Activated T-helper 17 cell treated with anti-CD3 and anti-CD28 coated beads, Interleukin-2, amount 50 U/mL, for 72 hours (primary cell): ENCODE measurements at places on chromosomes 5 and 9. TPM values are rescaled to one million over a fixed set of nuclear protein-coding genes. Genes with fewer than 3 reads are reported as not detected.
A peak's percentile ranks its signal among the peaks of the same experiment; 100 is the strongest.

DNA sequence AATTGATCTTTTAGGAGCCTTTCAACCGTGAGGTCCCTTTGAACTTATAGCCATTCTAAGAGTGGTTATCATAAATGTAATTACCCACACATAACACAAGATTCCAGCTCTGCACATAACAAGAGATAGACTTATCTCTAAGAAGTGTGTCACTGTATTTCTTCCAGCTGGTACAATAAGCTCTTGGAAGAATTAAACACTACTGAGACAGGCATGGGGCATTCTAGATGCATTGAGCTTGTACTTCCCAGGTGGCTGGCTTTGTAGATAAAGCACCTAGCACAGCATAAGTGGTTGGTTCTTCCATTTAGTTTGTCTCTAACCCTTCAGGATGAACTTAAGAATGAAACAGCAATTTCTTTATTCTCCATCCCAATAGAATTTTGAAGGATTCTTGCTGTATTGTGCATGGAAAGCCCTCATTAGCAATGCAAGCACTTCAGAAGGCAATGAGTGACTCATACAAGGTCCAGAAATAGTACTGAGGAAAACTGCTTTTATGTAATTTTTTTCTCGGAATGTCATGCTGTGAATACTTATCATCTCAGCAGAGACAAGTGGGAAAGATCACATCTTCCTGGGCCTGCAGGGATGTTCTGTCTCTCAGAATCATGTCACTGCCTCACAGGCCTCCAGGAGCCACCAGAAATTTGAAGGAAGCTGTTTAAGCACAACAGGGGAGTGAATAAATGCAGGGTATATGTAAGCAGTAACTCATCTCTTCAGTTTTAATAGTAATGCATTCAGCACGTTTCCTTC lies 91.1 kb upstream of the CD180 start:
- ATAC-seq, result no peak

DNA sequence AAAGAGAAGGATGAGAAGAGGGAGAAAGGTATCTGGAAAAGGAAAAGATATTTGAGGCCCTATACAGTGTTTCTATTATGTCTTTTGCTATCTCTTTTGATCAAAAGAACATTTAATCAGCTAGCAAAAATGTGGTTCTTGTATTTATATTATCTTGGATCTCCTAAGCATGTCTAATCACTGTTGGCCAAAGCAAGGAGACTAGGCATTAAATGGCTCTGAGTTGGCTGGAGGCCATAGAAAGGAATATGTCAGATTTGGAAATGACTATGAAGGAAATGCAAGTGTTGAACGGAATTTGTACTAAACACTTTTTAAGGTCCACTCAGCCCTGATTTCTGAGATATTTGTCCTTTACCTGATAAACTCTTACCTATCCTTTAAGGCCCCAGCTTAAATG lies 22.4 kb upstream of the THG1L start:
- ATAC-seq, result no peak

DNA sequence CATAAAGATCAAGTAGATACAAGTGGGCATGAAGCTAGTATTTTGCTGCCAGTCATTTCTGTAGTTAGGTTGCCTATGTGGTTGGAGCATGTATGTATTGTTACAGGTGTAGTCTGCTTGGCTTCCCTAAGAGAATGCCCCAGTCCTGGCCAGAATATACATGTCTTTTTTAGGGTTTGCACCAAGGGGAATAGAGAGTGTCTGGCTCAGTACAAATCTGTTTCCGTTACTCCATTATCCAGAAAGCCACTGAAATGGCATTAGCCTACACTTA lies 23.2 kb downstream of the TGFBR1 start:
- peak; percentile 78 for ATAC-seq

DNA sequence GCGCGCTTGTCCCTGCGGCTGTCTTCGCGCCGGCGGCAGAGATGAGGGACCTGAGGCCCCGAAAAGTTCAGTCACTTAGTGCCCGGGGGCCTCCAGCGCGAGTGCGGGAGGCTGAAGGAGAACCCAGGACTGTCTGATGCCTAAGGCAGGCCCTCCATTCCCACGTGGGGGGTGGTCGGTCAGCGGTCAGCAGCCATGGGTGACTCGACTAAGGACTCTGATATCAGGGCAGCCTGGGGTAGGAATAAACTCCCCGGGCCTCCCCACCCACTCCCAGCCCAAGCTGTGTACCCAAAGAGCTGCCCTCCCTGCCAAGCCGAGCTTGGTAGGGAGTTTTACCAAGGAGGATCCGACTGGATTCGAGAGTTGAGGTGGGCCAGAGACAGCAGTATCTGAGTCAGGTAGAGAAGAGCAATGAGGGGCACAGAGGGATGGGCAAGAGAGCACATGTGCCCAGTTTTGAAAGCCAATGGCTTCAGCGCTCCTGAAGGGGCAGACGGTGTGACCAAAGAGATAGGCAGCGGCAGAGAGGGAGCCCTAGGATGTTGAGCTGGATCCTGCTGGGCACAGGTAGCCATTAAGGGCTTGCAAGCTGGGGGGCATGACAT lies 787 bp downstream of the FGFR4 start:
- no peak for ATAC-seq

DNA sequence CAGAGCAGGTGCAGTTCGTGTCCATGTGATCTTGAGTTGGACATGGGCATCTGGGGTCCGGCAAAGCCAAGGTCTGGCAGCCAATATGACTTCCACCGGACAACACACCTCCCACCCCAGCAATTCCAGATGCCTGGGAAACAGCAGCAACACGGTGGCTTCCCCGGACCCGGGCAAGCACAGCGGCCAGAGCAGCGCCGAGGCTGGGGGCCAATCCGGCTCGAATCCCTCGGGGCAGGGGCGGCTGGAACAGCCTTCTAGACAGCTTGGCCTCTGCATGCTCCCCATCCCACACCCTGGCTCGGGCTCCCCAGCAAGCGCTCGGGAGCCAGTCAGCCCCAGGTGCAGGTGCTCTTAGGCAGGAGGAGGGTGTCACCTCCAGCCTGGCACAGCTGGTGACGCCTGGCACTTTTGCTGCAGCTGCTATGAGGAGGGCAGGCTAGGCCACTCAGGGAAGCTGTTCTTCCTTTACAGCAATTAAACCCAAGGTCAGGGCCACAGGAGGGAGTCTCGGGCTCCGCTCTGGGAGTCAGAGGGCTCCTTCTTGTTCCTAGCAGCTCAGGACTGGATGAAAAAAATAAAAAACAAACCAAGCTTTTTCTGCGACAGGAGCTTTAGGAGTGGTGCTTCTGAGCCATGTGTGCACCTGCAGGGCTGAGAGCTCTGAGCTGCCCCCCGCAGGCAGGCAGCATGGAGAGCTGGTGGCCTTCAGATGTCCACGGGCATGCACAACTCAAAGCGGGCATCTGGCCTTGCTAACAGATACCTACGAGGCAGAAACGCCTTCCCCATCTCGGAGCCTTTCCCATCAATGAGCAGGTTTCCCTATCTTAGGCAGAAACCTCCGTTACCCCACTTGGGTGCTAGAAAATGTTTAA lies 28.2 kb downstream of the DBH start:
- no peak for ATAC-seq

DNA sequence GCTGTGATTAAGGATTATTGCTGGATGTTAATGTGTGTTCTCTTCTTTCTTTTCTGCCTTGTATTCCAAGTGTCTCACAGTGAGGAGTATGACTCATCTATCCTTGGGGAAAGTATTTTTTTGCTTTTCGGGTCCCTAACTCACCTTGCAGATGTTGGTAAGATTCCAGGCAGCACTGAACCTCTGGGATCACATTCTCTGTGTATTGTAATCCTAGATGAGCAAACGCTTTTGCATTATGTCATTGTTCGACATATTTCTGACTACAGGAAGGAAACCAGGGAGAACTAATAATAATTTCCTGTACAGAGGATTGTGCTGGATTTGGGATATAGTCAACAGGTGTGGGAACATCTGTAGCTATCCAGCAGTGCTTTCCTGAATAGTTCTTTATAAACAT lies 246.1 kb upstream of the TUT7 start:
- no peak for ATAC-seq

GRCh38 chr5:91151947-91152346 lies 231.2 kb downstream of the ARRDC3 start:
- ATAC-seq, result no peak

- peak; percentile 67 for ATAC-seq
These were observed 71.2 kb downstream of the RAPGEF1 start for GRCh38 chr9:131668439-131669268.

PLCXD3 gene
- total RNA-seq, result not detected

DNA sequence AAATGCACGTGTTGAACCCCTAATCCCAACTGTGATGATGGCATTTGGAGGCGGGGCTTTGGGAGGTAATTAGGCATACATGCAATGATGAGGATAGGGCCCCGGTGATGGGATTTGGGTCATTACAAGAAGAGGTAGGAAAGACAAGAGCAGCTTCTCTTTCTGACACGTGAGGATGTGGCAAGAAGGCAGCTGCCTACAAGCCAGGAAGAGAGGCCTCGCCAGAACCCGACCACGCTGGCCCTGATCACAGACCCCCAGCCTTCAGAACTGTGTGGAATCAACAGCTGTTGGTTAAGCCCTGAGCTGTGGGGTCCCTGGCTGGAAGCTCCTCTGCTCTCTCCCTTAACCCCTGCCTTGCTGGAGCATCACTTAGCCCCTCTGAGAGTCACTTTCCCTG lies 57.5 kb downstream of the COL23A1 start:
- ATAC-seq, result no peak

DNA sequence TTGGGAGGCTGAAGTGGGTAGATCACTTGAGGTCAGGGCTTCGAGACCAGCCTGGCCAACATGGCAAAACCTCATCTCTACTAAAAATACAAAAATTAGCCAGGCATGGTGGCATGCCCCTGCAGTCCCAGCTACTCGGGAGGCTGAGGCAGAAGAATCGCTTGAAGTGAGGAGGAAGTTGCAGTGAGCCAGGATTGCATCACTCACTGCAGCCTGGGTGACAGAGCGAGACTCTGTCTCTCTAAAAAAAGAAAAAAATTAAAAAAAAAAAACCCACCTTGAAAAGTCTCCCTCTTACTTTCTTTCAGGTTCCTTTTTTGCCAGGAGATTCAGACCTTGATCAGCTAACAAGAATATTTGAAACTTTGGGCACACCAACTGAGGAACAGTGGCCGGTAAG lies 34.2 kb downstream of the CDK7 start:
- no peak for ATAC-seq

GRCh38 chr5:31731710-31732301 lies 92.9 kb downstream of the PDZD2 start:
- ATAC-seq, result peak; percentile 45

DNA sequence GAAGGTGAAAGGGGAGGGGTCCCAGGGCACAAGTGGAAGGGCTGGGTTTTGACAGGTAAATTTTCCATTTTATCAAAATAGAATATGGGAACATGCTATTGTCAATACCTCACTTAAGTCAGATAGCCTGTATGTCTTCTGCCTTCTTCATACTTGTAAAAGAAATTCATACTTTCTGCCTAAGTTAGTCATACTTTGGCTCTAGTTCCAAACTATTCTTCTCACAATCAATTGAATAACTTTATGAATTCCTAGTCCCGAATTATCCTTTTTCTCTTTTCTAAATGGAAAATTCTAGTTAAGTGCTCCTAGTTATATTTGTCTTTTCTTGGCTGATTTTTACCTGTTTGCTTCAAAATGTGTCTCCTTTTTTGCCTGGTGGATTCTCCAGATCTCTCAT lies 271.4 kb downstream of the CSNK1G3 start:
- ATAC-seq, result no peak

OBP2B gene
- not detected for total RNA-seq

DNA sequence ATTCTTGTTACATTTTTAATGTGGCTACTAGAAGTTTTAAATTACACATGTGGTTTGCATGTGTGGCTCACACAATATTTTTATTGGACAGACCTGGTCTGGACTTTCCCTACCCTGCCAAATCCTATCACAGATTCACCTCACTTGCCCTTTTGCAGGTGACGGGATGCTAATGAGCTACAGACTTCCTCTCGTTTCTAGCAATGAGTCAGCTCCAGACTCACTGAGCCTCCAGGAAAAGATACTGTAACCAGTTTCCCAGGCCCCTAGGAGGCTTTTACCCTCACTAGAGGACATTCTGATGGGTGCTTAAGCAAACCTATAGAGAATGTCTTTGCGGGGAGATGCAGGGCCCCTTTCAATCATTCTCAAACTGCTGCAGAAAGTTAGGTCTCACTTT lies 135.4 kb downstream of the WDR41 start:
- peak; percentile 96 for ATAC-seq

GRAMD2B gene
- 11.8 TPM for total RNA-seq
